ENCODE measurements at places on chromosomes 7 and 10. TPM values are rescaled to one million over a fixed set of nuclear protein-coding genes. Genes with fewer than 3 reads are reported as not detected.

Gene VPS50
- 7.6 TPM for total RNA-seq

Gene MEOX2
- total RNA-seq: not detected

Gene HMX2
- not detected for total RNA-seq

Gene SPDYE2
- total RNA-seq: not detected

Gene HOXA10
- total RNA-seq: 6.9 TPM

Gene ASB10
- not detected for total RNA-seq

Gene TFR2
- total RNA-seq: 2.5 TPM

Gene STAG3
- total RNA-seq: 0.18 TPM

Measured in A549 treated with AZD2906 at 1 μM for 4 hours (cell line).